ENCODE measurements at places on chromosomes 7 and 10. TPM values are rescaled to one million over a fixed set of nuclear protein-coding genes. Genes with fewer than 3 reads are reported as not detected.

Gene COG5
- total RNA-seq = 37.1 TPM

DNA sequence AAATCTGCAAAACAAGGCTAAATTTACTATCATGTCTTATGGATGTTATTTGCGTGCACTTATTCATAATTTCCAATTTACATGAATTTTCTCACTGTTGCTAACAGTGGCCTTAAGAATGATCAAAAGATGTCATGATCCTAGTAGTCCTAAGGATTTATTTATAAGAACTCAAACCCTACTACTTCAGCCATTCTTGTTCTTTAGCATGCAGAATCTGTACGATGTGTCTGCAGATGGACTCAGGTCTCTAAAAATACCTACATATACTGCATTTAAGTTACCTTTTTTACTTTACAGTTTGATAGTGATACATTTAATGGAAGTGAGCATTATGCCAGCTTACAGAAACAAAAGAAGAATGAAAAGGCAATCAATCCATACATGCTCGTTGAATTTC is 91.2 kb downstream of the ZNF277 start:
- peaks cover 8% of the 10 kb centered on the region for H3K36me3 ChIP-seq
- no peaks in the 10 kb centered on the region for H3K27me3 ChIP-seq
- H3K27ac ChIP-seq = no peak overlapping the region
- H3K4me1 ChIP-seq = peaks cover 5% of the 10 kb centered on the region

Gene KIAA1217
- 0.70 TPM for total RNA-seq

Gene LGI1
- not detected for total RNA-seq

DNA sequence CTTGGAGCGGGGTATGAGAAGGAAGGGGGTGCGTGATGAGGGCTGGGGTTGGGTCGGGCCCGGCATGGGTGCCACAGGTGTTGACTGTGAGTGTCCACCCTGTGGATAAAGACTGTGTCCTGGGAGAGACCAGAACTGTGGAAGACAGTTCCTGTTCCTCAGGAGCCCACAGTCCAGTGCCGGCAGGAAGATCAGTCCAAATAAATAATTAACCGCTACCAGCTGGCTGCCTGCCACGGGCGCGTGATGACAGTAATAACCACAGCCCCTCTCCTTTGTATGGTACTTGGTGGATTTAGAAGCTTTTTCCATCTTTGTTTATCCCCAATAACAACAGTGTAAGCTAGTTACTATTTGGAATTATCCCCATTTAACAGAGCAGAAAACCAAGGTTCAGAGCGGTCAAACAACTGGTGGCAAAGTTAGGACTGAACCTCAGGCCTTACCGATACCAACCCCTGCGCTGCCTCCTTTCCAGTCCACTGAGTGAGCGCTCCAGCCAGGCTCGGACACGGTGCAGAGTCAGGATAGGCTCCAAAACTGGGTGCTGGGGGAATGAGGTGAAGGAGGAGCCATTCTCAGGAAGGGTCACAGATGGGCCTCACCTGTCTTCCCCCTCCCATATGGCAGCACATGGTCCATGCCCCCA is 5.1 kb downstream of the ZMIZ1 start:
- peaks cover 3% of the 10 kb centered on the region for H3K4me1 ChIP-seq
- H3K27ac ChIP-seq = no peak overlapping the region
- no peak for DNase-seq
- H3K36me3 ChIP-seq = no peaks in the 10 kb centered on the region
- H3K27me3 ChIP-seq = peaks cover 18% of the 10 kb centered on the region
- H3K4me3 ChIP-seq = no peak overlapping the region

Gene FAM25G
- total RNA-seq = not detected

- H3K4me1 ChIP-seq = no peaks in the 10 kb centered on the region
- no peaks in the 10 kb centered on the region for H3K36me3 ChIP-seq
- H3K27me3 ChIP-seq = no peaks in the 10 kb centered on the region
Observed at GRCh38 chr10:121041906-121042305, 190.7 kb downstream of the WDR11 start.

DNA sequence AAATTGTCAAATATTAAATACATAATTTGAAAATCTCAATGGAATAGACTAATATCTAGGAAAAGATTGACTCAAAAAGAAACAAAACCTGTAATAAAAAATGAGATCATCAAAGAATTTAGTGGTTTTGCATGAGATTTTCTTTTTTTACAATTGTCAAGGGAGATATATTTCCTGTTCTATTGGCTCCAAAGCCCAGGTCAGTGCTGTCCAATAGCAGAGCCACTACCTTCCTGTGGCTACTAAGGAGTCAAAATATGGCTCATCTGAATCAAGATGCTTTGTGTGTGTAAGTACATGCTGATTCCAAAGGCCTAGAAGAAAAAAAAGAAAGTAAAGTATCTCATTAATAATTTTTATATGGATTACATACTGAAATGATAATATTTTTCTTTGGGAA is 191.9 kb downstream of the C7orf25 start:
- no peaks in the 10 kb centered on the region for H3K27me3 ChIP-seq
- no peaks in the 10 kb centered on the region for H3K4me1 ChIP-seq
- H3K27ac ChIP-seq = no peak overlapping the region
- DNase-seq = no peak
- no peaks in the 10 kb centered on the region for H3K36me3 ChIP-seq

- H3K4me3 ChIP-seq = no peak overlapping the region
- H3K27ac ChIP-seq = no peak overlapping the region
- no peaks in the 10 kb centered on the region for H3K36me3 ChIP-seq
- H3K4me1 ChIP-seq = no peaks in the 10 kb centered on the region
Observed at GRCh38 chr7:82258181-82258580, 185.4 kb downstream of the CACNA2D1 start.

Gene PLEKHS1
- total RNA-seq = not detected

DNA sequence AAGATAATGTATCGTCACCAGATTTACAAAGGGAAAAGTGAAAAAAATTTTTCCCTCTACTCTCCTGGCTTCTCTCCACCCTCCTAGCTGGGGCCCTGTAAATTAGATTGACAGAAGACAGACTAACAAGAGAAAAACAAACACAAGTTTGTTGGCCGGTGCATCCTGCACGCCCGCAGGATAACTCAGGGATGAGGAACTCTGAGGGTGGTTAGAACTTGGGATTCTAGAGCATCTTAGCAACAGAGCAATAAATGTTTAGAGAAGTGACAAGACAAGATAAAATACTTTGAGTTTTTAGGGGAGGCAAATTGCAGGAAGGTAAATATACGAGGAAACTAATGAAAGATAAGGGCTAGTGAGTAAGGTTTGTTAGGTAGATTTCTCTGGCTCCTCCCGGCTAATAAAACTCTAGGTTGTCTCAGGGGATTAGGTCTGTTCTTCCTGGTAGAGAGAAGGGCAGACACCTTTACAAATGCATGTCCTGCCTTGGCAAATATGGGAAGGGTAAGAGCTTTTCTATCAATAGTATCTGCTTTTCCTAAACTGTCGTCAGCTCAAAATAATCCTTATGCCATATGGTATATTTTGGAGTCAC is 4.3 kb upstream of the UCN3 start:
- H3K27me3 ChIP-seq = peaks cover 32% of the 10 kb centered on the region
- no peak overlapping the region for H3K4me3 ChIP-seq
- no peak overlapping the region for H3K27ac ChIP-seq

GRCh38 chr10:72056932-72057751 is 31.2 kb downstream of the SPOCK2 start:
- no peak overlapping the region for H3K4me3 ChIP-seq
- H3K27me3 ChIP-seq = no peaks in the 10 kb centered on the region
- DNase-seq = no peak
- no peak overlapping the region for H3K27ac ChIP-seq
- H3K36me3 ChIP-seq = no peaks in the 10 kb centered on the region
- peaks cover 4% of the 10 kb centered on the region for H3K4me1 ChIP-seq

DNA sequence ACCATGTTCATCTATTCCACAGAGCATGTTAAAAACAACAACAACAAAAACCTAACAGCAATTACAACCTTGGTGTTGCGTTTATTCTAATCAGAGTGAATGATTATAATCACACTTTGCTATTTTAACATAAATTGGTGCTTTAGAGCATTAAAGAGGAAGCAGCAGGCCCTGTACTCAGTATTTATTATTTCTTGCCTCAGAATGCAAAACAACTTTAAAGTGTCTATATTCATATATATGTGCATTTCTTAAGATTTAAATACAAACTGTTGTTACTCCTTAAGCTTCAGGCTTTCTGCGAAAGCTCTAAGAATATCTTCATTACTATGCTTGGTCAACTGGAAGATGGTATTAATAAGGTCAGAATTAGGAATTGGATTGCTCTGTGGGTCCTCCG is 21.5 kb downstream of the ARL5B start:
- peaks cover 11% of the 10 kb centered on the region for H3K4me1 ChIP-seq
- H3K27me3 ChIP-seq = no peaks in the 10 kb centered on the region
- peaks cover 15% of the 10 kb centered on the region for H3K36me3 ChIP-seq
- no peak for DNase-seq
- no peak overlapping the region for H3K27ac ChIP-seq

Gene TWIST1
- total RNA-seq = 0.55 TPM

Gene GHRHR
- total RNA-seq = not detected

DNA sequence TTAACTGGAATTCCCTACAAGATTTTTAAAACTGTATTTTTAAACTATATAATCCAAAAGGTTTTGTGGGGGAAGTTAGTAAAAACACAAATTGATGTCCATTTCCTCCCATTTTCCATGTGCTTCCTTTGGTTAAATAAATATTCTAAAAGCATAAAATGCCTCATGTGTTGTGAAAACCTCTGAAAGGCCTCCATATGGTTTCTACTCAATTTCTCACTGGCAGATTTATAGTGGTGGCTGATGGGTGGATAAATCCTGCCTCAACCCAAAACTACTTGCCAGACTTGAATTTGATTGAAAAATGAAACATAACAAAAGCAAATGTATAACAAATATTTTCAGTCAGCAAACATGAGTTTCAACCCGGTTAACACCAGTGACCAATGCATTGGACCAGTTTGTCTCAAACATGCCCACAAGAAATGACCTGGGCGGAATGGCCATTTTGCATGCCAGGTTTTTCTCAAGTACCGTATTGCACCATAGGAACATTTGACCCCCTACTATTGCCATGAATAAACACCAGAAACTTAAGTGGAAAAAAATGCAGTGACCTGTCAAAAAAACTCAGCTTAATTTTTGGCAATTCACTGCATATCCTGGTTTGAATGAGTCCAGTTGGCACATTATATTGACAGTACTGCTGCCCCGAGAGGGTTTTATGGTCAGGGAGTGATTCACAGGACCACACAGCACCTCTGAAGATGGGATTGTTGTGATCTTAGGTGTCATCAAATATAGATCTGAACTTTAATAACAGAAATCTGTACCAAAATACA is 454.6 kb upstream of the ANKRD30A start:
- H3K27ac ChIP-seq = no peak overlapping the region
- DNase-seq = no peak
- no peaks in the 10 kb centered on the region for H3K4me1 ChIP-seq
- H3K27me3 ChIP-seq = no peaks in the 10 kb centered on the region

Gene FRG2B
- not detected for total RNA-seq

DNA sequence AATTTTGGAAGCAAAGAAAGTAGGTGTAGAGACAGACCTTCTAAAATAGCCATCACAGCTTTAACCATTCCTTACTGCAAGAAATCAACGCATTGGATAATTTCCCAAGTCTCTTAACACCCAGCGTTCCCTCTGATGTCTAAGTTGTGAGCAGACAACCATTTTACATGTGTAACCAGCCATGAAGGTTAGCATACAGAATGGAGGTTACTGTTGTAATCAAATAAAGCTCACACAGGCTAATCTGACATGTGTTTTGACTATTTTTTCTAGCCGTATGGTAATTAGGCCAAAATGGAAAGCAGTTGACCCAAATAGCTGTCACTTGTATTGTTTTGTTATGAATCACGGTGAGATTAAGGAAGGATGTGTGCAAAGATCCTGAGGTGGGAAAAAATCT is 336.4 kb downstream of the RNLS start:
- no peak overlapping the region for H3K27ac ChIP-seq
- H3K4me1 ChIP-seq = peaks cover 13% of the 10 kb centered on the region
- peaks cover 4% of the 10 kb centered on the region for H3K36me3 ChIP-seq
- no peak overlapping the region for H3K4me3 ChIP-seq

- H3K4me3 ChIP-seq = no peak overlapping the region
- peaks cover 3% of the 10 kb centered on the region for H3K4me1 ChIP-seq
- peaks cover 2% of the 10 kb centered on the region for H3K36me3 ChIP-seq
- no peak for DNase-seq
- H3K27me3 ChIP-seq = peaks cover 22% of the 10 kb centered on the region
Observed at GRCh38 chr10:91313-91712, 42.2 kb upstream of the TUBB8 start.

Gene ACSM6
- total RNA-seq = not detected

GRCh38 chr10:105837951-105838350 is 1196.9 kb downstream of the SORCS3 start:
- no peak for DNase-seq
- H3K27me3 ChIP-seq = no peaks in the 10 kb centered on the region
- H3K36me3 ChIP-seq = no peaks in the 10 kb centered on the region
- peaks cover 2% of the 10 kb centered on the region for H3K4me1 ChIP-seq
- no peak overlapping the region for H3K27ac ChIP-seq

Gene HOXA4
- not detected for total RNA-seq

GRCh38 chr7:81638198-81638597 is 131.6 kb downstream of the HGF start:
- DNase-seq = no peak
- H3K27ac ChIP-seq = no peak overlapping the region
- H3K36me3 ChIP-seq = no peaks in the 10 kb centered on the region

Gene OR6B1
- not detected for total RNA-seq

- no peaks in the 10 kb centered on the region for H3K4me1 ChIP-seq
- H3K27ac ChIP-seq = no peak overlapping the region
- DNase-seq = no peak
- H3K4me3 ChIP-seq = no peak overlapping the region
- H3K27me3 ChIP-seq = peaks cover 18% of the 10 kb centered on the region
Observed at GRCh38 chr7:132250480-132251326, 325.6 kb downstream of the PLXNA4 start.

DNA sequence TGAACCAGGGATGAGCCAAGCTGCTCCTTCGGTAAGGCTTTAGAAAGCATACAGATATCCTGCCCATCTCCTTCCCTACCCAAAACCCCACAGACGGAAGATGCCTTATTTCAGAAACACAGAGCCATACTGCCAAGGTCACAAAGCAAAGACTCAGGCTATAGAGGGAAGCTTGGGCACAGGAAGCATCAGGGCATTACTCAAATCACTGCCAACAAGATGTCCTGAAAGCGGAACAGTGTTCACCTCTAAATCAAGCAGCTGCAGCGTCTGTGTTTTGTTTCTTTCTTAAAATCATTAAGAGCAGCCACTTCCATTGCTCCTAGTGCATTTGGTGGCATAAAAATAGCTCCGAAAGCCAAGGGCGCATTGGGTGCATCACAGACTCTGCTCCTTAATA is 307.3 kb downstream of the SORCS1 start:
- H3K4me1 ChIP-seq = no peaks in the 10 kb centered on the region
- DNase-seq = no peak
- H3K27ac ChIP-seq = no peak overlapping the region
- no peaks in the 10 kb centered on the region for H3K27me3 ChIP-seq
- H3K4me3 ChIP-seq = no peak overlapping the region
- no peaks in the 10 kb centered on the region for H3K36me3 ChIP-seq

DNA sequence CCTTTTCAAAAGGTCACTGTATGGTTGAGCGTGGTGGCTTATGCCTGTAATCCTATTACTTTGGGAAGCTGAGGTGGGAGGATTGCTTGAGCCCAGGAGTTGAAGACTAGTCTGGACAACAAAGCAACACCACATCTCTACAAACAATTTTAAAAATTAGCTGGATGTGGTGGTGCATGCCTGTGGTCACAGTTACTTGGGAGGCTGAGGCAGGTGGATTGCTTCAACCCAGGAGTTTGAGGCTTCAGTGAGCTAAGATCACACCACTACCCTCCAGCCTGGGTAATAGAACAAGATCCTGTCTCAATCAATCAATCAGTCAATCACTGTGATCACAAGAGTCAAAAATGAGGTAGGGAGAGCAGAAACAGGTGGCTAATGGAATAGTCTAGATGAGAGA is 97.0 kb downstream of the SUGCT start:
- H3K4me1 ChIP-seq = peaks cover 4% of the 10 kb centered on the region
- H3K27me3 ChIP-seq = peaks cover 3% of the 10 kb centered on the region
- H3K27ac ChIP-seq = no peak overlapping the region
- no peak overlapping the region for H3K4me3 ChIP-seq
- H3K36me3 ChIP-seq = no peaks in the 10 kb centered on the region

Measured in activated CD8-positive, alpha-beta memory T cell treated with anti-CD3 and anti-CD28 coated beads, Interleukin-2, amount 10 ng/mL, durations not matched to agents 7 days and 5 days (primary cell).